ENCODE measurements at places on chromosomes 4 and X. TPM values are rescaled to one million over a fixed set of nuclear protein-coding genes. Genes with fewer than 3 reads are reported as not detected.

Gene NAP1L2
- total RNA-seq, result 2.7 TPM

Gene TCEAL5
- 0.32 TPM for total RNA-seq

Gene SMIM10L2A
- 0.40 TPM for total RNA-seq

Gene WDR17
- total RNA-seq, result 1.4 TPM
